ENCODE measurements at places on chromosomes 13 and 19.

DNA sequence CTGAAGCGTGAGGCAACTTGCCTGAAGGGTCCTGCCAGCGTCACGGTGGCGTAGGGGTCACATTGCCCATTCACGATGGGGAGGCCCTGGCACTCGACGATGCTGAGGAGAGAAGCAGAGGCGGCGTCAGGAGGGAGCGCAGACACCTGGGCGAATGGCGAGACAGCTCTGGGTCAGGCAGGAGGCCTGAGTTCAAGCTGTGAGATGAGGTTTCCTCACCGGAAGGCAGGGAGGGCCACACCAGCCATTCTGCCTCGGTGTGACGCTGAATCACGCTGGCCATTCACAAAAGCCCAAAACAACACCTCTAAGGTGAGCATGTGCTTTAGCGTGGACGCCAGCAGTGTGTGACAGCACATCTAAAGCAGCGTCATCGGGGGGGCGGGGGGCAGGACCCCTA lies 54.0 kb upstream of the C13orf46 start:
- no peak for DNase-seq

DNA sequence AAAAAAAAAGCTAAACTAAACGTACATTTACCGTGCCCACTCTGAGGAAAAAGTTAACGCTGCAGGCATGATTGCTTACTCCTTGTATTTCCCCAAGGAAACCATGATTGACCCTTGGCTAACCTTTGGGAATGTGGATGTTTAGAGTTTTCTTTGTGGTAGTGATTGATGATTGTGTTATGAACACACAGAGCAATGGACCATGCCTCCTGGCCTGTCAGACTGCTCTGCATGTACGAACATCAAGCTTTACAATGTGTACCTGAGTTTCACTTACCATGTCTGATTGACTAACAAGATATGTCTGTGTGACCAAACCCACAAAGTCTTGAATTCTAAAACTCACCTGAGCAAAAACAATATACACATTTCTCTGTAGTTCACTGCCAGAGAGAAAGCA lies 35.1 kb downstream of the MYCBP2 start:
- DNase-seq: no peak

DNA sequence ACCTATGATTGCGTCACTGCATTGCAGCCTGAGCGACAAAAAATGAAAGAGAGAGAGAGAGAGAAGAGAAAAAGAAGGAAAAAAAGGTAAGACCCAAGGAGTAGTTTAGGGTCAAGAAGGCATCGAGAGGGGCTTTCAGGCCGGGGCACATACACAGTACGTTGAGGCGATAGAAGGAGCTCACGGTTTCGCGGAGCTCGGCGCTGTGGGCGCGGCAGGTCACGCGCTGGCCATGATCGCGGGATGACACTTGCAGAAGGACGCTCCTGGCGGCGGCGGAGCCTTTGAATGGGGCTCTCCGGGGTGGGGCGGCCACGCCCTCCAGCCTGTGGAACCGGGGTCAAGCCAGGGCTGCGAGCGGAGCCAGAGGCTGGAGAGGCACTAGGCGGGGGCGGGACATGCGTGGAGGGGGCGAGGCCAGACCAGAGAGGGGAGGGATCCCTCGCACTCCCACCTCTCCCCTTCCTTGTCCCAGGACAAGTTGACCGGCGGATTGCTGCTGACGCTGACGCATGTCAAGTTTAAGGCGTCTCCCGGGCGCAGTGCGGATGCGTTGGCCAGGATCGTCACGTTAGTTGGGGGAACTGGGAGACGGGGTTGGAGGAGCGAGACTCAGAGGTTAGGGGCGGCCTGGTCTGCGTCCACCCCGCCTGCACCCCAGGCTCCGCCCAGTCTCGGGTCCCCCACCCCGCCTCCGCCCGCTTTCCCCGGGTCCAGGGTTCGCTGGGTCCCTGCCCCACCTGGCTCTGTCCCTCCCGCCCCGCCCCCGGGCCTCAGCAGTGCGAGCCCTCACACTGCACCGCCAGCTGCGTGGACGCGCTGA lies 6.9 kb downstream of the NPHS1 start:
- DNase-seq: no peak

GRCh38 chr19:40872209-40872608 lies 9.8 kb downstream of the CYP2A7 start:
- no peak for DNase-seq

DNA sequence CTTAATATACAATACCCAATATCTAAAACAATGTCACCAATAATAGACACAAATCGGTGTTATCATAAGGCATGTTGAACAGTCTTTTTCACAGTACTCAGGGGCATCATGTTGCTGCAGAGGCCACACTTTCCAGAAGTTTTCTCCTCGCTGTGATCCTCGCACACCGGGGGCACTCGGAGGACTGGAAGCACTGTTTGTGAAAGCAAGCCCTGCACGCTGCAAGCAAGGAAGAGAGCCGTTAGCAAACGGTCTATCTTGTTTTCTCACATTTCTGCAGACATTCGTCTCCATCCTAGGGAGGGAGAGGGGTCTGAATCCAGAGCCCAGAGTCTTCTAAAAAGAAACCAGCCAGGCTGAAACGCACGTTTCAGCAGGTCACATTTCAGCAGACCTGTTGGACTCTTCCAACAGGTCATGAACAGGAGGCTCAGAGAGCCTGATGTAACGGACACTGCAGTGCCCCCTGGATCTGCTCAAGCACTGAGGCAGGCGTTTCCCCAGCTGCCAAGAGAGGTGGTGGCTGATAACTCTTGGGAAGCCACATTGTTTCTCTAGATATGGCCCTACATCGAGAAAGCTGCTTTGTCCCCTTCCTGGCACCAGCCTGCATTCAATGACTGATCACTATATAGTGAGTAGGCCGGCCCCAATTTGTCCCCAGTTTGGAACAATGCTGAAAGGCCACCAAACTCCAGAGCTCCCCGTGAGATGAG lies 43.6 kb downstream of the RUBCNL start:
- no peak for DNase-seq

Data from T follicular helper cell (primary cell).